Left cardiac atrium (tissue), 4 donors: ENCODE measurements at places on chromosomes 11 and 22.

DNA sequence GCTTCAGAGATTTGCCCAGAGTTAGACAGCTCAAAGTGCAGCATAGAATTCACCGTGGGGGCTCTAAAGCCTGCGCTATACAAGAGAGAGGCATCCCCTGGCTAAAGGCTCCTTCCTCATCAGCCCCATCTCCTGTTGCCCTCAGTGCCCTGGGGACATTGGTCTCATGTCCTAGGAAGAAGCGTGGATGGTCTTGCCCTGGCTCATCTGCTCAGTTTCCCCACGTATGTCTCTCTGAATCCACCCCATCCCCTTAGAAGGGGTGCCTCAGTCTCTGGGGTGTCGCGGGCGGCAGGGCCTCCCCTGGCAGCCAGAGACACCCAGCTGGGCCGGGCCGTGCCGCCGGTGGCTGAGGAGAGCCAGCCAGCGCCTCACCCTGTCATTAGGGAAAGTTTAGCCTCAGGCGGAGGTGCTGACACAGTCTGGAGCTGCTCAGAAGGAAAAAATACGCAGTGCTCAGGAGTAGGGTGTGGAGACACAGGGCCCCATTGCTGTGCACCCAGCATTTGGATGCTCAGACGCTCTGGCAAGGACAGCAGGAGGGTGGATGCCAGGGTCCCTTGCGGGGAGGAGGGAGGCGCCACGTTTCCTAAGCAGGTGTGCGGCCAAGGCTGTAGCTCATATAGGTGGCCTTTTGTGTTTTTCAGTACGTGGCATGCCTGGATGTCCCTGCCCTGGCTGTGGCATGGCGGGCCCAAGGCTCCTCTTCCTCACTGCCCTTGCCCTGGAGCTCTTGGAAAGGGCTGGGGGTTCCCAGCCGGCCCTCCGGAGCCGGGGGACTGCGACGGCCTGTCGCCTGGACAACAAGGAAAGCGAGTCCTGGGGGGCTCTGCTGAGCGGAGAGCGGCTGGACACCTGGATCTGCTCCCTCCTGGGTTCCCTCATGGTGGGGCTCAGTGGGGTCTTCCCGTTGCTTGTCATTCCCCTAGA is 1.3 kb downstream of the SLC39A13 start:
- DNase-seq: no peak

DNA sequence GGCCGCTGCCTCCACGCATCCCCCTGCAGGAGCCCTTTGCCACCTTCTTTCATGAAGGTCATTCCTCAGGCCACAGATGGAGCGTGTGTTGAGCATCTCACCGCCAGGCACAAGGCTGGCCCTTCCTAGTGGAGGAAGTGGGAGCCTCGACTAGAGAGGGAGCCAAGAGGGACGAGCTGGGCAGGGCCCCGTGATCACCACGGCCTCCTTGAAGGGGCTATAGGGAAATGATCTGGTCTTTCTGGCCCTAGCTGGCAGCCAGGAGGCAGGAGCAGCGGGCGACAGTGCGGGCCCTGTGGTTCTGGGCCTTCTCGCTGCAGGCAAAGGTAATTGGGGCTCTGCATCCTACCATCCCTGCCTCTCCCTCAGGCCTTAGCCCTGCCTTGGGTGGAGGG is 49.1 kb downstream of the PISD start:
- DNase-seq: no peak

GRCh38 chr11:113104691-113105251 is 143.6 kb downstream of the NCAM1 start:
- DNase-seq: no peak

- DNase-seq: no peak
These were observed 15.0 kb upstream of the ESAM start for GRCh38 chr11:124776865-124777645.

- no peak for DNase-seq
These were observed 142.4 kb downstream of the KIF18A start for GRCh38 chr11:27965559-27965958.

GRCh38 chr11:2277008-2277346 is 6.6 kb upstream of the ASCL2 start:
- no peak for DNase-seq
